ENCODE measurements at places on chromosomes 1 and 21. TPM values are rescaled to one million over a fixed set of nuclear protein-coding genes. Genes with fewer than 3 reads are reported as not detected.

DNA sequence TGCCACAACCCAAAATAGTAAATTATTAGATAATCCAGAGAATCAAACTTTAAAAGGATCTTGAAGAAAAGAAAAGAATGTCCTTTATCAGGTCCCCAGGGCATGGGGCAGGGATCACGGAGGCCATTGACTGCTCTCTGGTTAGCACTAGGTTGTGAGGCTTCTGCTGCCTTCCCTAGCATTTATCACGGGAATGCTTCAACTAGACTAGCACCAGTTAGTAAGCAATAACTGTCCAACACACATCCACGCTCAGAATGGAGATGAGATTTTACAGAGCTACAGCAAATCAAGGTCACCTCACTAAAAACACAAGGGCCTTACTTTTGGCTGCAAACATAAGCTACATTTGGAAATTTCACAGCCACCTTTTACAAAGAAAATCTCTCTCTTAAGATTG is 304.0 kb downstream of the NFIA start:
- H3K27me3 ChIP-seq, result no peaks in the 10 kb centered on the region
- H3K4me1 ChIP-seq, result no peaks in the 10 kb centered on the region
- no peak overlapping the region for H3K27ac ChIP-seq
- H3K4me3 ChIP-seq, result no peak overlapping the region

Gene TAS1R1
- not detected for total RNA-seq

- H3K36me3 ChIP-seq, result no peaks in the 10 kb centered on the region
- H3K27me3 ChIP-seq, result no peaks in the 10 kb centered on the region
- no peak overlapping the region for H3K27ac ChIP-seq
- DNase-seq, result no peak
- no peaks in the 10 kb centered on the region for H3K4me1 ChIP-seq
Measured at GRCh38 chr1:23029337-23029736, 10.1 kb downstream of the KDM1A start.

DNA sequence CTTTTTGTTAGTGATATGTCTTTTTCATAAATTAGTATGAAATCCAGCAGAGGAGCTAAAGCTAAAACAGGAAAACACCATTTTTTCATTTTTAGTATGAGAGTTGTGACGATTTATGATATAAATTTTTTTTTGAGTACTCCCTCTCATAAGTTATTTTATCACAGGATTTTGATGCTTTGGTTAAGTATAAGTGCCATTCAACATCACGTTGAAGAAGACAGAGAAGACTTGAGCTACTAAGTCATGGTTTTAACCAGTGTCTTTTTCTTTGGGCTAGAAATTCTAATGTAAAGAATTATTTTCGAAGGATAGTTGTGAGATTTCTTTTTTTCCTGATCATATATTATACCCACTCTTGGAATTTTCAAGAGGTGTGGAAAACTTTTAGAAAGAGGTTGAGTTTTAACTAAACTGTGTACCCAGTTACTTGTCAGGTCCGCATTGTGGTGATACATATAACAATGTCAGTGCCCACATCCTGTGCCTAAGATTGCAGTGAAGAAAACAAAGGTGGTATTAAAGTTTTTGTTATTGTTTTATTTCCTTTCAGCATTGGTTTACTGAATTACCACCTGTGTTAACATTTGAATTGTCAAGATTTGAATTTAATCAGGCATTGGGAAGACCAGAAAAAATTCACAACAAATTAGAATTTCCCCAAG is 93.8 kb downstream of the USP25 start:
- H3K27me3 ChIP-seq, result no peaks in the 10 kb centered on the region
- H3K4me1 ChIP-seq, result peaks cover 5% of the 10 kb centered on the region
- no peak overlapping the region for H3K4me3 ChIP-seq
- DNase-seq, result peak; percentile 64
- peak overlapping the region; percentile 4 for H3K27ac ChIP-seq

Gene SH2D5
- total RNA-seq, result not detected

DNA sequence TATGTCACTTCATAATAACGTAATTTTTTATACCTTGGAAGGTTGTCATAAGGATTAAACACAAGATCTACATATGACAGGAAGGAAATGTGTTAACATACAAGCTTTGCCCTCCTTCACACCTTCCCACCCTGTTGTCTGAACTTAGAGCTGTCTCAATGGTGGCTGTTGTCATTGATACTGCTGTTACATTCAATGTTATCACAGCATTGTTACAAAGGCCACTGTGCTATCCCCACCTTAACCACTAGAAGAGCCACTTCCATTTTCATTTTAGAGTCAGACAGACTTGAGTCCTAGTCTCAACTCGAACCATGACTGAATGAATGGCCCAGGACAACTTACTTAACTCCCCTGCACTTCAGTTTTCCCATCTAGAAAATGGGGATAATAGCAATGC is 31.2 kb downstream of the TAS1R2 start:
- H3K27me3 ChIP-seq, result no peaks in the 10 kb centered on the region
- peaks cover 7% of the 10 kb centered on the region for H3K4me1 ChIP-seq
- DNase-seq, result peak; percentile 40

DNA sequence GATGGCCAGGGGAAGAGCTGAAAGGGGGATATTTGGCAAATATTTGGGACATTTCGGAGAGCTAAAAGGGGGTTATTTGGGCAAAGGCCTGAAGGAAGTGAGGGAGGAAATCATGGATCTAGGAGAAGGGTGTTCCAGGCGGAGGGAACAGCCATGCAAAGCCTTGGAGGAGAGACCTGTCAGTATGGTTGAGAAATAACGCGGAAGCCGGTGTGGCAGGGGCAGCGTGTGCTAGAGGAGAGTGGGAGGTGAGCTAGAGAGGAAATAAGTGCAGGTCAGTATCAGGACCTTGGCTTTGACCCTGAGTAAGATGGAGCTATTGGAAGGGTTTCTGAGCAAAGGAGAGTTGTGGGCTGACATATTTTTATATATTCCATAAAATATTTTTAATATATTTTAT is 3.0 kb downstream of the CTRC start:
- no peak for DNase-seq
- H3K4me1 ChIP-seq, result peaks cover 13% of the 10 kb centered on the region
- H3K27ac ChIP-seq, result no peak overlapping the region
- H3K4me3 ChIP-seq, result no peak overlapping the region
- peaks cover 3% of the 10 kb centered on the region for H3K27me3 ChIP-seq
- H3K36me3 ChIP-seq, result no peaks in the 10 kb centered on the region

GRCh38 chr1:66809736-66810326 is 8.8 kb upstream of the INSL5 start:
- no peaks in the 10 kb centered on the region for H3K4me1 ChIP-seq
- H3K4me3 ChIP-seq, result no peak overlapping the region
- H3K27me3 ChIP-seq, result no peaks in the 10 kb centered on the region
- DNase-seq, result no peak

DNA sequence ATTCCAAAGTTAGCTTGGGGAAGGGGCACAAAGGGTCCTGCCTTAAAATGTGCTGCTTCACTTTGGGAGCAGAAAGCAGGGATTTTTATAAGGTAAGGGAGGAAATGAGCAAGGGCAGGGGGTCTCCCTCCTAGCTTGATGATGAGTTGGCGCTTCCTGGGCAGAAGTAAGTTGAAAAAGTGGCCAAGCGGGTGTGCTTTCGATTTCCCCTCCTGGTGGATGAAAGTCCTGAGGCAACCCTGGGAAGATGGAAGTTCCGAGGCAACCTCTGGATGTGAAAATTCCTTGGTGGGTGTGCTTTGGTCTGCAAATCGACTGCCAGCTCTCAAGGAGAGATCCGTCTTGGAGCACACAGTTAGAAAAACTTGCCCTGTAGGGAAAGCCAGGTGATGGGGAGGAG is 41.7 kb upstream of the CD2 start:
- H3K36me3 ChIP-seq, result no peaks in the 10 kb centered on the region
- no peak overlapping the region for H3K4me3 ChIP-seq
- H3K27ac ChIP-seq, result no peak overlapping the region
- peaks cover 2% of the 10 kb centered on the region for H3K4me1 ChIP-seq

- DNase-seq, result no peak
- no peak overlapping the region for H3K4me3 ChIP-seq
- H3K4me1 ChIP-seq, result no peaks in the 10 kb centered on the region
- no peak overlapping the region for H3K27ac ChIP-seq
- H3K36me3 ChIP-seq, result no peaks in the 10 kb centered on the region
Measured at GRCh38 chr1:221431068-221431651, 310.7 kb downstream of the DUSP10 start.

Gene BTBD19
- total RNA-seq, result 4.4 TPM

DNA sequence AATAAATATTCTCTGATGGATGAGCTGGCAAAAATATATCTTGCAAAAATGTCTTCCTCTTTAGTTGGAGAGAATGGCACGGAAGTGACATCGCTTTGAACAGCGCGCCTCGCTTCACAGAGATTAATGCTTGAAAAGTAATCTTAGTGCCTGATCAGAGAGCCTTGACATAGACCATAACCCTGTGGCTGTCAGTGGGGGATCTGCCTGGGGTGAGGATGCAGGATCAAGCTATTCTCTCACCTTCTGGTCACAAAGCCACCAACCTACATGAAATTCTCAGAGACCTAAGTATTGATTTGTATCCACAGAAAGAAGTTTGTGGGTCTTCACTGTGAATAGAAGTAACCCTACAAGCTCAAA is 492.6 kb downstream of the LMO4 start:
- H3K4me3 ChIP-seq, result no peak overlapping the region
- H3K27ac ChIP-seq, result no peak overlapping the region
- no peaks in the 10 kb centered on the region for H3K27me3 ChIP-seq
- DNase-seq, result no peak
- H3K36me3 ChIP-seq, result no peaks in the 10 kb centered on the region

- no peaks in the 10 kb centered on the region for H3K36me3 ChIP-seq
- no peak overlapping the region for H3K4me3 ChIP-seq
- no peak for DNase-seq
Measured at GRCh38 chr1:238457610-238458009, 566.9 kb upstream of the ZP4 start.

DNA sequence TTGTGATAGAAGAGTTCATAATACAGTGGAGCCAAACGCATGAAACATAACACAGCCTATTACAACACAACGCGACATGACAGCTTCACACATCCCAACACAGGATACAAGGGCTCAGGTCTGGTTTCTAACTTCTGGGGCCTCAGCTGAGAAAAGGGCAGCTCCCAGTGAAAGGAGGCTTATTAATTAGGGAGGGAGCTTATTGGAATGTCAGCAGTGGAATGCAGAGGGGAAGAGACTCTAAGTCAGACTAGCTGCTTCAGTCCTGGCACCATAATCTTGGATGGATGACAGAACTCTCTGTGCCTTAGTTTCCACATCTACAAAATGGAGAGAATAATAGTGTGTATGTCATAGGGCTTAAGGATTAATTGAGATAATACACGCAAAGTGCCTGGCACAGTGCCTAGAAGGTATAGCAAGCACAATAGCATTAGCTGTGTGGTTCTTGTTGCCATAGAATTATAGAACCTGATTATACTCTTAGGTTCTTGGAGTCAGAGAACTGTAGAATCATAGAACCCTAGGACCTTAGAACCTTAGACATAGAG is 22.7 kb upstream of the SLC2A1 start:
- no peak overlapping the region for H3K27ac ChIP-seq
- DNase-seq, result no peak
- no peaks in the 10 kb centered on the region for H3K36me3 ChIP-seq
- H3K27me3 ChIP-seq, result no peaks in the 10 kb centered on the region

GRCh38 chr1:188314557-188315137 is 1485.9 kb downstream of the PLA2G4A start:
- no peak for DNase-seq
- H3K27me3 ChIP-seq, result no peaks in the 10 kb centered on the region
- H3K27ac ChIP-seq, result no peak overlapping the region
- H3K4me1 ChIP-seq, result no peaks in the 10 kb centered on the region

DNA sequence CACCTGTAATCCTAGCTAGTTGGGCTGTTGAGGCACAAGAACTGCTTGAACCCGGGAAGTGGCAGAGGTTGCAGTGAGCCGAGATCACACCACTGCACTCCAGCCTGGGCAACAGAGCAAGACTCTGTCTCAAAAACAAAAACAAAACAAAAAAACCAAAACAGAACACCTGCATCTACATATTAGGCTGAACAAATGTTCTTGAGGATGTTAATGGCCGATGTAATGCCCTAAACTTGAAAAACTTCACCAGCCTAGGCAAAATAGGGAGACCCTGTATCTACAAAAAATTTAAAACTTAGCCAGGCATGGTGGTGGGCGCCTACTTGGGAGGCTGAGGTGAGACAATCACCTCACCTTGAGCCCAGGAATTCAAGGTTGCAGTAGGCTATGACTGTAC is 17.8 kb downstream of the GPBP1L1 start:
- H3K4me3 ChIP-seq, result no peak overlapping the region
- no peaks in the 10 kb centered on the region for H3K36me3 ChIP-seq
- no peak overlapping the region for H3K27ac ChIP-seq
- H3K4me1 ChIP-seq, result peaks cover 4% of the 10 kb centered on the region
- H3K27me3 ChIP-seq, result no peaks in the 10 kb centered on the region

DNA sequence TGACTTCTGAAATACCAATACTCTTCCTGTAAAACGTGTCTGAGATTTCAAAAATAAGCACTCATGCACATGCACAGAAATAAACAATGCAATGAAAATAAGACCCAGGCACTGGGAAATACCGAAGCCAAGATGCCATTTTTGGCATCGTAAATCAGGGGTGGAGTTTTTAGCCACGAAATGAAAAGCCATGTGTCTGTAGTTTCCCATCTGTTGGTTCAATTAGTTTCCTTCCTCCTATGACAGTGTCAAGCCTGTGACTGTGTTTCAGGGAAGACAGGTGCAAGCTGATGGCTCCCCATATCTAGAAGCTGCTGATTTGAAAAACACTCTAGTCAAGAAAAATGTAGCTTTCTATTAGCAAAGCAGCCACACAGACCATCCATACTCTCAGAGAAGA is 480.4 kb upstream of the CAMK1G start:
- H3K27ac ChIP-seq, result no peak overlapping the region
- no peak for DNase-seq
- H3K27me3 ChIP-seq, result no peaks in the 10 kb centered on the region

Gene C8A
- not detected for total RNA-seq

DNA sequence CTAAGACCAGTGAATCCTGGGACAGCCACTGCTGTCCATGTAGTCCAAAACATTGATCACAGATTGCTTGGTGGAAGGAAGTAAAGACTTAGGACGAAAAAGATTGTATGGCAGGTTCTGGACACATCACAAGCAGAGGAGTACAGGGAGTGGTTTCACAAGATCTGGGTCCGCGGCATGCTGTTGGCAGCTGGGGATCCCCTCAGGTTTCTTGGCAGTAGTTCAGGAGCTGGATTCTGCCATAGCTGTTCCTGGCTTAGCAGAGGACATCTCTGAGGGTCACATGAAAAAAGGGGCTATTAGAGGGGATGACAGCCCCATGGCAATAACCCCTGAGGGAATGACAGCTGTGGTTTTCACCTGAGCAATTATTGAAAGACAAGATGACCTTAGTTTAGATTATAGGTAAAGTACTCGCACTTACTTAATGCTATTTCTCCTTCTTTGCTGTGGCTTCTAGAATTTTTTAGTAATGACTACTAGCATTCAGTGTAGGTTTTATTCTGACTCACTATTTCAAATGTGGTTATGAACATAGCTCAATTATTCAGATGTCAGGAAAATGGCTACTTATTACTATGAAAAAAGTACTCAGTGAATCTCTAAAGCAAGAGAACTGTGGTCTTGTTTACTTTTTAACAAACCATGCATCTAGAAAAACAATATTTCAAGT is 8.2 kb downstream of the KRTAP27-1 start:
- DNase-seq, result no peak
- H3K4me3 ChIP-seq, result no peak overlapping the region
- H3K27ac ChIP-seq, result no peak overlapping the region
- no peaks in the 10 kb centered on the region for H3K27me3 ChIP-seq

Gene TEKT2
- 0.35 TPM for total RNA-seq

Gene KLHDC9
- 0.50 TPM for total RNA-seq

Gene FAM72A
- 2.4 TPM for total RNA-seq

Gene SELENOF
- 137 TPM for total RNA-seq

Data from natural killer cell (primary cell).